CD4-positive, alpha-beta T cell treated with Interleukin-4 for 4 hours (primary cell): ENCODE measurements at places on chromosomes 12 and 14.
A peak's percentile ranks its signal among the peaks of the same experiment; 100 is the strongest.

DNA sequence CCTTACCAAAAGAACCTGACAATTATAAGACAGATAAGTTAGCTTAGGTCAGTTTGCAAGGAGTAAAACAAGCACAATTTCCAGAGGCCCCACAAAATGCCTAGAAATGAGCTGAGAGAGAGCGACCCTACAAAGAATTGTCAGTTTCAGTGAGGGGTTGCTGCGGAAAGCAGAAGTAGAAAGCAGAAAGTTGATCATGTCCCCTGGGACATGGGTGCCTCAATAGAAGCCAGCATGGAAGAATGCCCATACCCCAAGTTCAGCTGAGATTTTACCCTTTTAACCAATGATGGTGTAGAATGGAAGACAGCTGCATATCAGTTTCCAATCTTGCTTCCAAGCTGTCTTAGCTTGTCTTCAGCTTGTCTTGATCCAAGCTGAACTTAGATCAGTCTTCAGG lies 21.8 kb upstream of the CRY1 start:
- no peak for DNase-seq

DNA sequence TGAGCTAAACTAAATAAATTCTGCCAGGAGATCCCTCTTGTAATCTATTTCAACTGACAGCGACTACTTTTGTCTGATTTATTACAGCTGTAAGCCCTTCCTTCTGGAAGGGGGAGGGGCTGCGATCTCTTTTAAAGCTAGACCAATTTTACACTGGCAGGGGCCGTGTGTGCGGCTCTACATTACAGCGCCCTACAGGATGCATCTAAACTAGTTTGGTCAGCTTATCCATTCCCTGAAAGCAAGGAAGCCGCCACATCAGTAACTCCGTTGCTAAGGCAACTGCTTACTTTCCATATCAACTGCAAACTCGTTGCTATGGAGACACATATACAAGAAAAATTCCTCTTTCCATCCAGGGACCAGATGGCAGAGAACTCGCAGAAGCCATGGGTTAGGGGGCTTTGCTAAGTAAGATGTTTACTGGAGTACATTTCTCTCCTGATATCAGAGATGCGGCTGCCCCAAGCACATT lies 17.4 kb downstream of the FOXN3 start:
- no peak for DNase-seq

DNA sequence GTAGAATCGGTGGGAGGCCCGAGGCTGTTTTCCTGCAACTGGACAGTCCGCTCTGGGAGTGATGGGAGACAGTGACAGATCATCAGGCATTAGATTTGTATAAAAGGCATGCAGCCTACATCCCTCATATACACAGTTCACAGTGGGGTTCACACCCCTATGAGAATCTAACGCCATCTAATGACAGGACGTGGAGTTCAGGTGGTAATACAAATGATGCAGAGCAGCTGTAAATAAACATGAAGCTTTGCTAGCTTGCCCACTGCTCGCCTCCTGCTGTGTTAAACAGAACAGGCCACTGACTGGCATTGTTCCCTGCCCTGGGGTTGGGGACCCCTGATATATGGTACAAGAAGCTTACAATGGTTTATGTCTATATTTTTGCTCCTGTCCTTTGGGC lies 179.0 kb downstream of the LRFN5 start:
- no peak for DNase-seq

DNA sequence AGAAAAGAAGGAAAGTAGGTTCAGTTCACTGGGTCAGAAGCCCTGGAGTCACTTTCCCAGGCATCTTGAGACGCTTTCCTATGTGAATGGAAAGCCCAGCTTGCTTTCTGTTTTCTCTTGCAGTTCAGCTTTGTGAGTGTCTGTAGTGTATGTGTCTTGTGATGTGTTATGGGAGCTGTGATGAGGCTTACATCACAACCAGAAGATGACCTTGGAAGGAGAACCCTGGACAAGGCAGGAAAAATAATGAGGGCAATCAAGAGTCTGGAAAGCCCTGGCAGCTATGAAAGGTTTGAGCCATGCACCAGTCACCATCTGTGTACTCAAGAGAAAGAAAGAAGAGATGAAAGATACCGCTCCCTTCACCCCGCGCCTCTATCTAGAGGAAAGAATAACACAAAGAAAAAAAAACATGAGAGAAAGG lies 35.2 kb upstream of the PTGR2 start:
- no peak for DNase-seq

DNA sequence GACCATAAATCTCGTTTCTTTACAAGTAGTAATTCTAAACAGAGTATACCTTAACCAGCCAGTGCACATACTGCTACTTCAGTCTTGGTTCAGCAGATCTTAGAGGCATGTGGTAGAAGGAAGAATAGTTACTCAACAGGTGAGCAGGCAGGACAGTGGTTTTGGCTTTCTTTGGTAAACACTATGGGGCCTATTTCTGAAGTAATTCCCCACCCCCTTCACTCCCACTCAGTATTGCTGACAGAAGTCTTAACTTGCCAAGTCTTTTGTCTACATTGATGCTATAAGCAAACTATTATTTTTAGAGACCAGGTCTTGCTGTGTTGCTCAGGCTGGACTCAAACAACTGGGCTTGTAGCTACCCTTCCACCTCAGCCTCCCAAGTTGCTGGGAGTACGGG lies 68.5 kb downstream of the FBXO34 start:
- peak; percentile 61 for DNase-seq

GRCh38 chr12:108150436-108150835 lies 21.3 kb downstream of the WSCD2 start:
- no peak for DNase-seq

DNA sequence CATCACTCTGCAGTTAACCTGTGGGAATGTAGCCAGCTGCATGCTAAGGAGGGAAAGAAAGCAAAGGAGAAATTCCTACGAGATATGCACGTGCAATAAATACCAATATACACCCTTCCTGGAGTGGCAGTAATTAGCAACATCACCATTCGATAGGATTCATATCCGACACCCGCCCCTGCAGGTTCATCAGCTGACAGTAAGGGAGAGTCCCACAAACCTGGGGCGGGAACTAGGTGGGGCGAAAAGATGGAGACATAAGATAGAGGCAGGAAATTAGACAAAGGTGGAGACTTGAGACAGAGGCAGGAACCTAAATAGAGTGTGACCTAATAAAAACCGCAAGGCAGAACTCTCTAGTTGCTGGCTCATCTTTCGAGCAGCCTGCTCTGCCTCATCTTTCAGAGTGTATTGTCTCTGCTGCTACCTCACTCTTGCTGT lies 51.6 kb downstream of the PLEKHG3 start:
- peak; percentile 89 for DNase-seq

GRCh38 chr12:120855823-120856588 lies 48.2 kb downstream of the SPPL3 start:
- no peak for DNase-seq

GRCh38 chr14:77004711-77005460 lies 23.6 kb downstream of the IRF2BPL start:
- no peak for DNase-seq

- DNase-seq, result no peak
Observed at GRCh38 chr12:124864326-124864752, 675 bp upstream of the SCARB1 start.
